ENCODE measurements at places on chromosomes 5 and 9. TPM values are rescaled to one million over a fixed set of nuclear protein-coding genes. Genes with fewer than 3 reads are reported as not detected.

OSTF1 gene
- total RNA-seq, result 20.3 TPM

FAM221B gene
- total RNA-seq, result not detected

FYB1 gene
- total RNA-seq, result 11.0 TPM

GRCh38 chr5:159073026-159073425 is 26.7 kb downstream of the EBF1 start:
- DNase-seq, result no peak

DNA sequence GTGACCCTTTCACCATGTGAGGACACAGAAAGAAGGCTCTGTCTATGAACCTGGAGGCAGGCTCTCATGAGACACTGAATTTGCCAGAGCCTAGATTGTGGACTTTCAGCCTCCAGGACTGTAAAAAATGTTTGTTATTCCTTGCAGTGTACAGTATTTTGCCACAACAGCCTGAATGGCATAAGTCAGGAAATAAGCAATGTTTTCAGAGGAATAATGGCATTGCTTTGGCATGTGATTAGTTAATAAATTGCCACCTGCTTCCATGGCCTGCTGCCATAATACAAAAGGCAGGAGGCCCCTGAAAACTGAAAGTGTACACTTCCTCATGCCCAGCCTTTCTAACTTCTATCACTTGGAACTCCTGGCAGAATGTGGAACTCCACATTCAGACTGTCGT is 408.1 kb downstream of the GADD45G start:
- DNase-seq, result no peak

- no peak for DNase-seq
These were observed 148.3 kb upstream of the MOCS2 start for GRCh38 chr5:53257806-53258373.
